Epithelial cell of prostate (primary cell): ENCODE measurements at places on chromosomes 4 and X.

GRCh38 chrX:109987884-109988283 lies 15.0 kb upstream of the TMEM164 start:
- no peak for DNase-seq

DNA sequence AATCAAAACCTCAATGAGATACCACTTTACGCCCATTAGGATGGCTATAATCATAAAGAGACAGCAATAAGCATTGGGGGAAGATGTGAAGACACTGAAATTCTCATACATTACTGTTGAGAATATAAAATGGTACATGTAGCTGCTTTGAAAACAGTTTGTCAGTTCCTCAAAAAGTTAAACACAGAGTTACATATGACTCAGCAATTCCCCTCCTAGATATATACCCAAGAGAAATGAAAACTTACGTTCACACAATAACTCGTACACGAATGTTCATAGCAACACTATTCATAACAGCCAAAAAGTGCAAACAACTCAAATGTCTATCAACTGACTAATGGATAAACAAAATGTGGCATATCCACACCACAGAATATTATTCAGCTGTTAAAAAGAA lies 36.6 kb downstream of the PHF8 start:
- no peak for DNase-seq

DNA sequence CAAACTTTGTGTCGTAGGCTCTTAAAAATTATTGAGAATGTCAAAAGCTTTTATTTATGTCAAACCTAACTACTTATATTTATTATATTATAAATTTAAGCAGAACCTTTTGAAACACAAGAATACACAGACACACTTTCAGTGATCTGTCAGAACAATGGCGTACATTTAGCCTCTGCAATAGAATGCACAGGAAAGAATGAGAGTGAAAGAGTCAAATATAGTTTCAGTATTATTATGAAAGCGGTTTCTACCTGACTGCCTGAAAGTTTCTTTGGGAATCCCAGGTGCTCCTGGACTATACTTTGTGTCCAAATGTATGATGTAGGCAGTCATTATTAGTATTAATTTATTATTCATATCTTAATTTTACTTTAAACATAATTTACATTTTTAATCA lies 872.0 kb upstream of the AGA start:
- DNase-seq, result no peak

DNA sequence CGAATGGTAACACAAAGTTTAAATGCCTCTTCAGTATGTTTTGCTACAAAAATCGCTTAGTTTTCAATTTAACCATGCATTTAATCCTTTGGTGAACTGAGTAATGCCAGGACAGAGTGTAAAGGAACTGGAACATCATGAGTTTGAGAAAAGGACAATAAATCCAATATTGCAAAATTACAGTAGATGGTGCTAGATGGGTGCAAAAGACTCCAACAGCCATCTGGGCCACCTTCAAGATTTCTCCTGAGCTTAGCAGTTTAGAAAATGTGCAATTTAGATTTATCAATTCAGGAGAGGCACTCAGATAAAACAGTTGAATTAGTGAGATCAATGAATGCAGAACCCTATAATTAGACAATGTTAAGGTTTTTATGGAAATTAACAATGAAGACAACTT lies 33.2 kb upstream of the MID1IP1 start:
- no peak for DNase-seq

GRCh38 chr4:31964685-31965084 lies 1244.5 kb downstream of the PCDH7 start:
- DNase-seq, result no peak

DNA sequence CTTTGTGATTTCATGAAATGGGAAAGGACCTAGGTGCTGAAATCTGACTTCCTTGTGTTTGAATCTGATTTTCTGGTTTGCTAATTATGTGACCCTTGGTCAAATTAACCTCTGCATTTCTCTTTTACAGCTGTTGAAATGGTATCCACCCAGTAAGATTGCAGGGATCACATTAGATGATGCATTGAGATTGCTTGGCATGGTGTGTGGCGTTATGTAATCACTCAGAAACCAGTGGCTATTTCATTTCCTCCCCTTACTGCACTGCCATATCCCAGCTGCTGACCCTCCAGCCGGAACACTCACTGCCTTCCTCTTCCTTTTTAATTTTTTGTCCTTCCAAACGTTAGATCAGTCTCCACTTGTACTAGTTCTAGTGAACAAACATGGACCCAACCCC lies 79.0 kb downstream of the KLHL8 start:
- DNase-seq, result no peak

GRCh38 chr4:59535541-59535940 lies 1664.6 kb upstream of the ADGRL3 start:
- DNase-seq, result no peak

GRCh38 chrX:100829730-100830129 lies 9.5 kb downstream of the CSTF2 start:
- DNase-seq, result no peak

- peak; percentile 45 for DNase-seq
Observed at GRCh38 chr4:121053601-121054143, 18.7 kb downstream of the NDNF start.

GRCh38 chr4:98493296-98493695 lies 165.1 kb downstream of the TSPAN5 start:
- no peak for DNase-seq

- no peak for DNase-seq
Observed at GRCh38 chrX:12955882-12956703, 18.8 kb upstream of the TMSB4X start.

DNA sequence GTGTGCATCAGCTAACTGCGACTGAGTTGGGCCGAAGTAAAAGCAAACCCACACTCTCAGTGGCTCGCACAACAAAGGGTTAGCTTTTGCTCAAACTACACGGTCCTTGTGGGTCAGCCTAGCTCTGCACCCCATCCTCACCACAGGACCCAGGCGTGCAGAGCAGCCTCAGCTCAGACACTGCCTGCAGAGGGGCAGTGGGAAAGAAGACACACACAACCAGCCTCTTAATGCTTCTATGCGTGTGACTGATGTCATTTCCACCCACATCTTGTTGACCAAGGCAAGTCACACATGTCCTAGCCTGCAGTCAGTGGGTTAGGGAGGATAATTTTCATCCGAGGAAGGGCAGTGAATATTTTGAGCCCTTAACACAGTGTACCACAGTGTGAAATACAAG lies 40.5 kb downstream of the HMGB2 start:
- no peak for DNase-seq

GRCh38 chrX:10190367-10190766 lies 33.6 kb downstream of the CLCN4 start:
- DNase-seq, result no peak

DNA sequence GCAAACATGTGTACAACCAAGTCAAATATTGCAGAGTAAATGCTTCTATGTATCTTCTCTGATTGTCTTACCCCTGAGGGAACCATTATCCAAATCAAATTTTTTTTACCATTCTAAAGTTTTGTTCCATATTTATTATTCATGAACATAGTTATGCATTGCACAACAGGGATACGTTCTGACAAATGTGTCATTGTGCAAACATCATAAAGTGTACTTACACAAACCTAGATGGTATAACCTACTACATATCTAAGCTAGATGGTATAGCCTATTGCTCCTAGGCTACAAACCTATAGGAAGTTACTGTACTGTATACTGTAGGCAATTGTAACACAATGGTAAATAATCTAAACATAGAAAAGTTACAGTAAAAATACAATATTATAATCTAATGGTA lies 23.4 kb downstream of the BEX3 start:
- DNase-seq, result no peak

DNA sequence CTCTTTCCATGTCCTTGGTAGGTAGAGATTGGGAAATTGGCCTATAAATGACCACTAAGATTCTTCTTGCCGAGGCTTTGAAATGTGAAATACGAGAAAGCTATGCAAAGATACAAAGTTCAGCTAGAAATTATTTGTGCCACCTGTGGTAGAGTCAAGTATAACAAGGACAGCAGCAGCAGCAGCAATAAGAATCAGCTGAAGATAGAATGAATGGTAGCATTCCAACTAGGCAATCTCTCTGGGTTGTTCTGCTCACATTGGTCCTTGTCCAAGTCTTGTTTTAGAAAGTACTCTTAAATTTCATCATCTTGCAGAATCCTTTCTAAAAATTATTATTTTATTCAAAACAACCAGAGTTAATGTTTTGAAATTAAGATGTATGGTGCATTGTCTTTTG lies 67.8 kb upstream of the PCDH10 start:
- DNase-seq, result no peak

DNA sequence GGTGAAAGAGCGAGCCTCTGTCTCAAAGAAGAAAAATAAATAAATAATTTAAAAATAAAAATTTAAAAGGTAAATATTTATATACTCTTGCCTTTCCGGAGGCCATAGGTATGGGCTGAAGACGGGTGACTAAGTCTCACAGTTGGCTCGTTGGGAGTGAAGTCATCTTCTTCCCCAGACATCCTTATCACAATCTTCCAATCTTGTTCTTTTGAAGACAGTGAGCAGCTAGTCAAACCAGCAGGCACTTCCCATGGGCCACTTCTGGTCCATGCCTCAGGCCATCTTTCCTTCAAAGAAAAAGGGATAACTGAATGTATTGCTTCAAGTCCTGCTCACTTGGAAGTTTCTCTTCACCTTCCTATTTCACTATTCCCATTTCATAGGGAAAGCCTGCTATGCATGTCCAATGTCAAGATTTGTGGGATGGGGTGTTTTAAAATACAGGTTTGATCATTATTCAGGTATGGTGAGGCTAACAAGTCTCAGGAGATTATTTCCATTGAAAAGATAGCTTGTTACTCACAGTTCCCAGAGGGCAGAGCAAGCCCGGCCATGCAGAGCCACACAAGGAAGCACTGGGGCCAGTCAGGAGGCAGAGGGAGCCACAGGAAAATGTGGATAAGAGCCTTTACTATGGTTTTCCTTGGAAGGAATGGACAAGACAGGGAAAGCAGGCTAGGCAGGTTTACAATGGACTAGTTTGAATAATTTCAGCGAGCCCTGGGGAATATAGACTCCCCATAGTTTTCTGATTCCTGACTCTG lies 33.3 kb upstream of the VCX2 start:
- no peak for DNase-seq

GRCh38 chrX:21699136-21699535 lies 41.0 kb upstream of the KLHL34 start:
- DNase-seq, result no peak

DNA sequence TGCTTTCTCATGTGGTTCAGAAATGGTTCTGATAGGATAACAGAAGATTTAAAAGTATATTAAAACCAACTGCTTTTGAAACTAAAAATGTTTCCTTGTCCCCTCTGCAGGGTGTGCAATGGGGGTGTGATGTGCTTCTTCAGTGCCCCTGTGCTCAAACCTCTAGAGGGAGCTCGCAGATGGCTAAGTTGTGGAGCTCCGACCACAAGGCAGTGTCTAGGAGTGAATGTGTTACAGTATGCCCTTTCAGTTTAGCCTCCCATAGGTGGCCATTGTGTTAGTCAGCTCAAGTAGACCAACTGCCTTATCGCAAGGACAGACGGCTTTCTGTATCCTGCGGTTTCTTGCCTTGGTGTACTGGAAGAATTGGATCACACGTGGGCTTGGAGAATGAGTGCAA lies 130.5 kb downstream of the TENT5D start:
- no peak for DNase-seq

DNA sequence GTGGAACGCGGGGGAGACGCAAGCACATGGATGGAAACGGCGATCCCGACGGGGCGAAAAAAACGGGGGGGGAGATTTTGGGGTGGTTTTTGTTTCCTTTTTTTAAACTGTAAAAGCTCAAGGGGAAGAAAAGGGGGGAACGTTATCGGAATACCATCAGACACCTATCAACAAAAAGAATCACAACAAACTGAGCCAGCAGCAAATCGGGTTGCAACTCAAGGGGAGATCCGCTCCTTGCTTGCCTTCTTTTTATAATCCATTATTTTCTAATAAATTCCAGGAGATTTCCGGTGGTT lies 616 bp downstream of the MAML3 start:
- DNase-seq, result no peak

DNA sequence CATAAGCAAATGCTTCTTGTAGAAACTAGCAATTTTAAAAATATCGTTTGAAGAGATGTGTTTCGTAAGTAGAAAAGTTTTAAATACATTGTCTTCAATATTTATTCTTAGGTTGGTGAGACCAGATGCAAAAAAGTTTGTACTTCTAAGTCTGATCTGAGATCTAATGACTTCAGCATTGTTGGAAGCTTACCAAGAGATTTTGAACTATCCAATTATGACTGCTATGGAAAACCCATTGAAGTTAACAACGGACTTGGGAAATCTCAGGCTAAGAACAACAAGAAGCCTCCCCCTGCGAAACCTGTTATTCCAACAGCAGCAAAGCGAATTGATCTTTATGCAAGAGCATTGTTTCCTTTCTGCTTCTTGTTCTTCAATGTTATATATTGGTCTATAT lies 50.2 kb upstream of the GRIA2 start:
- DNase-seq, result no peak

- no peak for DNase-seq
Observed at GRCh38 chrX:80511969-80512760, 91.9 kb downstream of the TENT5D start.

DNA sequence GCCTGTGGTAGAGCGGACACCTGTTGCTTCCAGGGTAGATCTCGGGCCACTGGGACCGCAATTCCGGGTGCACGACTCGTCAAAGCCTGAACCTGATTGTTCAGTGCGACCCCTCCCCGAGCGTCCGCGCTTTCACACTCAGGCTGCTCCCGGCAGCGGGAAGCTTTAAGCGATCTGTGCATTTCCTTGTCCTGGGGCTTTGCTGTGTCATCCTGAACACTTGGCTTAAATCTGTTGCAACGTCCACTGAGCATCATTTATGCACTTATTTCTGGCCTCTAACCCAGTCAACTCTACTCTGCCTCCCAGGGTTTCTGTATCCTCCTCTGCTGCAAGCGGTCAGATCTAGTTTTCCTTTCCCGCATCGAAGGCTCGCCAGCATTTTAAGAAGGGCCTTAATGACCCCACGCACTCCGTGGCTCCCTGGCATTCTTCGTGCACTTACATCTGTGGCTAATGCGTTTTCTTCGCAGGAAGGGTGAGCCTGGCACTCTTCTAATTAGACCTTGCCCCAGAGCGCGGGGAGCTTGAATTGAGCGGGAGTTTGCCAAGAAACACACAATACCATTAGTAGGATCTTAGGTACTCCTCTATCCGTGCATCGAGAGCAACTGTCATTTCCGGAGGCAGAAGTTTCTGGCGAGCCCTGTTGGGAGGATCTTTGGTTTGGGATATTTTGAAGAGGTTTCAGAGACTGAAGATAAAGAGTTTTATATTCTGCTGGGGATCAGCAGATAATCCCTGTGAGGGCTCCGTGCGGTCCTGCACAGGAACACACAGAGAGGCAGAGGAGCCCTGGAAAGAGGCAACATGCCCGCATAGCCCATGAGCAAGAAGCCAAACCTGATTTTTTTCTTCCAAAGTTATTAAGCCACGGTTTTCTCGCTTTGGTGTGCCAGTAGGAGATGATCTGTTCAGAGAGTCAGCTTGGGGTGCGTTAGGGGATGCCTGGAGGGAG lies 654 bp upstream of the DDIT4L start:
- no peak for DNase-seq

GRCh38 chr4:21226637-21227538 lies 526.6 kb downstream of the PACRGL start:
- DNase-seq, result no peak

DNA sequence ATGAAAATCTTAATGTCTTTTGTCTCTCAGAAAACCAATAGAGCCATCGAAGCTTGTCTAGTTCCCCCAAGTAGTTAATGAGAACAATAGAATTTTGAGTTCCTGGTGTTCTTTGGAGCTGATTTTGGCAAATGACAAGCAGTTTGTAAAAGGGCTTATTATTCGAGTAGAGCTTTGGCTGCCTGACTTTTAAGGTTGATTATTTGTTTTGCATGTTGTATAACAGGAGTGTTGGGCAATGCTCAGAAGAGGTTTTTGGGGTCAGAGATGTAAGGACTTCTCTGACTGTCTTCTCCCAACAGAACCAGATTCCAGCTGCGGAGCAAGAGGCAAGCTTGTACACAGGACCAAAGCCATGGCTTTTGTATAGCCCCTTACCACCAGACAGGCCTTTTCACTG lies 30.0 kb downstream of the ZCCHC12 start:
- no peak for DNase-seq
